ENCODE measurements at places on chromosomes 13 and 19. TPM values are rescaled to one million over a fixed set of nuclear protein-coding genes. Genes with fewer than 3 reads are reported as not detected.

- DNase-seq: no peak
Measured at GRCh38 chr13:98328511-98328910, 151.4 kb upstream of the RNF113B start.

- DNase-seq: peak; percentile 46
Measured at GRCh38 chr19:3365836-3366752, at the start of gene NFIC. NFIC (plus strand) TSS chr19:3366583; CDS start chr19:3366637, 54 bp downstream.

Gene MTUS2
- not detected for total RNA-seq

DNA sequence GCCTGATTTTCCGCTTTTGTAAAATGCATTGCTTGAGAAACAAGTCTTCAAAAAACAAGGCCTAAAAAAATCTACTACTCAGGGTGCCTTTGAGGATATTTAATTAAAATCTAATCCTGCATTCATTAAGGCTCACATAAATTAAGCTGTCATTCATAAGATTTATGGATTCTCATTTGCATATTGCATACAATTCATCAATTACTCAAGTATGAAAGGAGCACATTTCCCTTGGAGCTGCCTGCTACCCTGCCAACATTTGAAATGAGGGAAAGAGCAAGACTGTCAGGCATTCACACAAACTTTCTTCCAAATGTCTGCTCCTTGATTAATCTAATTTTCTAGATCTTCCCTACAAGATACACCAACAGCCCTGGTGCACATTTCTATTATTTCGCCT is 140.0 kb downstream of the DACH1 start:
- no peak for DNase-seq

DNA sequence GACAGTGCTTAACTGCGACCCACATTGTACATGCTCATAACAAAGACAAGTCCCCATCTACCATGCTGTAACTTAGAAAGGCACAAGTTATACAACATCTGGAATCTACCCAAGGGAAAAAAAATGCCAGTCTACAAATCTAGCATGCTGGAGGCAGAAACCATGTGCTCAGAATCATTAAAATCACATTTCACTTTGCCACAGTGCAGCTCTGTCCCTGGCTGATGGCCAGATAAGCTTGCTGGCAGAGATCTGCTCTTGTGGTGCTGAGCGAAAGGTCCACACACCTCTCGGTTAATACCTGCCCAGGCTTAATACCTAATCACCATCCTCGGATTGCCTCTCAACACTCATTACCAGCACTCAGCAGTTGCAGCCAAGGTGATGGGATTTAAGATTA is 74.1 kb upstream of the UQCRFS1 start:
- DNase-seq: no peak

Gene TNFSF13B
- total RNA-seq: 9.3 TPM

GRCh38 chr13:66353664-66354063 is 876.5 kb downstream of the PCDH9 start:
- no peak for DNase-seq

DNA sequence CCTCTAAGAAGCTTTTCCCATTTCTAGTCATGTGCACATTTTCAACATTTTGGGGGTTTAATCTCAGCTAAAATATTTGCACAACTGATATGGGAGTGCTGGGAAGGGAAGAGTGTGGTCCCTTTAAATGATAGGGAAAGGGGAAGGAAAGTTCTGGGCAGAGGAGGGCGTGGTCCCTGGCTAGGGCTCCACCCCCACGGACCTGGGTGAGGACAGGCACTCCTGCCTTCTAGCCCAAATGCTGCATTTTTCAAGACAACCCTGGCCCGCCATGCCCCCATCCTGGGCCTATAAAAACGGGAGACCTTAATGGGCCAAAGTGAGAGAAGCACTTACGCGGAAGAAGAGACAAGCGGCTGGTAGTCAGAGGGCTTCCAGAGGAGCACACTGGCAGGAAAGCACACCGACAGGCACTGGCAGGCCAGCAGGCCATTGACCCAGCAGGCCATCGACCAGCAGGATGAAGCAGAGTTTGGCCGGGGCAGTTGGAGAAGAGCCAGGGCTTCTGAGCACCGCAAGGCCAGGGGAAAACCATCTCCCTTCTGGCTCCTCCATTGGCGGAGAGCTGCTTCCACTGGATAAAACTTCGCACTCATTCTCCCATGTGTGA is 266.7 kb downstream of the SPRY2 start:
- no peak for DNase-seq

DNA sequence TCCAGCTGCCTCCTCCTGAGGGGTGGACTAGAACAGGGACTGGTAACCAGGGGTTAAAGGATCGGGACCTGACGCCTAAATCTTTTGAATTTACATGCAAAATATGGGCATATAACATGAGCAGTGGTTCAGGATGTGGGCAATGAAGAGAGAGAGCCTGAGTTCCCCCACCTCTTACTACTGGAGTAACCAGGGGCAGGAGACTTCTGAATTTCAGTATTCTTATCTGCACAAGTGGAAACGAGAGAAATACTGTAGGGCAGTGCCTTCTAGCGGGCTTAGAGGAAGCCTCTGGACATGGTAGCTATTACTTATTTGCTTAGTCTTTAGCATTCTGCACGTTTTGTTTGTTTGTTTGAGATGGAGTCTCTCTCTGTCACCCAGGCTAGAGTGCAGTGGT is 26.3 kb downstream of the BCAT2 start:
- no peak for DNase-seq

DNA sequence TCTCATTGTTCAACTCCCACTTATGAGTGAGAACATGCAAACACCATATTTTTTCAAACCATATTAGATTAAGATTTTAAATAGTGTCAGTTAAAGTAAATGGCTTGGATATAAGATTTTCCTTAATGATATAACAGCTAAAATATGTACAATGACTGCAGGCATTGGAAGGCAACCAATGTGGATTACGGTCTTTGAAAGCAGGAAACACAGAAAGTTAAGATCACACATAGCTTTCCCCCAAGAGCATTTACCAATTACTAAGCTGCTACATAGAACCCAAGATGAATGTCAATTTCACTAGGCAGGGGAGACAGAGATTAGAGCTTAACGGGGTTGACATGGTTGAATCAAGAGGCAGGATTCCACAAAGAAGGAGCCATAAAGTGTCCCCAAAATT is 173.2 kb upstream of the TRPC4 start:
- DNase-seq: no peak

DNA sequence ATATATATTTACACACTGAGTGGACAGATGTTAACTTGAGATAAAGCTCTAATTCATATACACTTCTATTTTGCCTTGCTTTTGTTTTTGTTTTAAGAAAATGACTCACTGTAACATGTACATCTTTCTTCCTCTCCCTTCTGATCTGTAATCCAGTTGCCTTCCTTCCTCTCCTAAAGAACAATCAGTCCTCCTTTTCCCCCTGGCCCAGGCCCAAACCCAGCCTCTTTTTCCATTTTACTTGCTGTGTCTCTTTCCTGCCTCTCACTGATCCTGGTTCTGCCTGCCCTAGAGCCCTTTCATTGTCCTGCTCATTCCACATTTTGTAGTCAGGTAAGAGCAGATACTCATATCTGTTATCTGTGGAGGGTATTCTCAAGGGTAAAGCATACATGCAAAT is 50.8 kb downstream of the ZAR1L start:
- DNase-seq: no peak
